ENCODE measurements at places on chromosomes 12 and 14.
A peak's percentile ranks its signal among the peaks of the same experiment; 100 is the strongest.

GRCh38 chr14:89807151-89807550 lies 147.4 kb downstream of the EFCAB11 start:
- no peak for DNase-seq

DNA sequence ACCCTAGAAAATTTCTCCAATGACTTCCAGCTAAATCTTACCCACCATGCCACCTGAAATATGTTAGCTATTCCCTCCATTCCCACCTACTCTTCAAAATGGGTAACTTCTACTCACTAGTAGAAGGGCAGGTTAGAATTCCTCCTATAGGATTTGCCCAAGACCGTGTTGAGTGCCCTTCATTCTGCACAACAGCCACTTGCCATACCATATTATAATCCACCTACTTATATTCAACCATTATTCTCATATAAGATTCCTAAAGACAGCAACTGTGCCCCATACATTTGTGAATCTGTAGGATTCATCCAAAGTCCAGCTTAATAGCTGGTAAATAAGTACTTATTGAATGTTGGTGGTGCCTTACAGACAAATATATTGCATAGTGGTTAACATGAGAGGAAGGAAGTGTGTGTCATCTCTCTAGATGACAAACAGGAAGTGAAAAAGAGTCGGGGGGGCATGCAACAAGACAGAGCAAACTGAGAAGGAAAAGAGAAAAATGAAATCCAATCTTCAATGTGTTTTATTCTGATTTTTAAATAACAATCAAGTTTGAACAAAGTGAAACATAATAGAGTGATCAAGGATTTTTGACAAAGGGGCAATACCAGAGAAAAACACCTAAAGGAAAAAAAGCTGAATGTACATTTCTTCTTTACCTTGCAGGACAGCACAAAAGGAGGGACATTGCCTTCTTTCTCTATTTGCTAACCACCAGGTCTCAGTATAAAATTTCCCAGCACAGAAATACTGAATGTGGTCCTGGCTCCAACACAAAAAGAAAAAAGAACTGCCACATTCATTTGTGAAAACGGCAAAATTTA lies 389.3 kb upstream of the USP15 start:
- no peak for DNase-seq

DNA sequence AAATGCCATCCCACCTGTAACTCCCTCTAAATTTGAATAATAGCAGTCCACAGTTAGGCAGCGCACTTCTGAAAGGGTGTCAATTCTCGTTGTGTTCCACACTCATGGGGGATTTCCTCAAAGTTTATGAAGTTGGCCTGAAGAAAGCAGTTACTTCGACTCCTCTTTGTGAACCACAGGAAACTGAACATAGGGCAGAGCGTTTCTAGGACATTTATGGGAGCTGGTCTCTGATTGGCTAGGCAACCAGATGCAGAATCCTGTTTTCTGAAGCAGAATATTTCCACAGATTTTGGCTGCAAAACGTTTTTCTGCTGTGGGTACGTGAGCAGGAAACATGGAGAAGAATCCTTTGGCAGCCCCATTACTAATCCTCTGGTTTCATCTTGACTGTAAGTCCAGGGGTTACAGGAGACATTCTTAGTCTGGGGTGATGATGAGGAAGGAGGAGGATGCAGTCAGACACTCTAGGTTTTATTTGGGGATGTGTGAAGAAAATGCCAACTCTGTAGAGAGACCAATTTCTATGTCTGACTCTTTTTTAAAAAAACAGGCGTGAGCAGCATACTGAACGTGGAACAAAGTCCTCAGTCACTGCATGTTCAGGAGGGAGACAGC lies 431.5 kb upstream of the OR4E1 start:
- DNase-seq = no peak

- no peak for DNase-seq
Observed at GRCh38 chr12:98217257-98217656, 298.1 kb upstream of the TMPO start.

DNA sequence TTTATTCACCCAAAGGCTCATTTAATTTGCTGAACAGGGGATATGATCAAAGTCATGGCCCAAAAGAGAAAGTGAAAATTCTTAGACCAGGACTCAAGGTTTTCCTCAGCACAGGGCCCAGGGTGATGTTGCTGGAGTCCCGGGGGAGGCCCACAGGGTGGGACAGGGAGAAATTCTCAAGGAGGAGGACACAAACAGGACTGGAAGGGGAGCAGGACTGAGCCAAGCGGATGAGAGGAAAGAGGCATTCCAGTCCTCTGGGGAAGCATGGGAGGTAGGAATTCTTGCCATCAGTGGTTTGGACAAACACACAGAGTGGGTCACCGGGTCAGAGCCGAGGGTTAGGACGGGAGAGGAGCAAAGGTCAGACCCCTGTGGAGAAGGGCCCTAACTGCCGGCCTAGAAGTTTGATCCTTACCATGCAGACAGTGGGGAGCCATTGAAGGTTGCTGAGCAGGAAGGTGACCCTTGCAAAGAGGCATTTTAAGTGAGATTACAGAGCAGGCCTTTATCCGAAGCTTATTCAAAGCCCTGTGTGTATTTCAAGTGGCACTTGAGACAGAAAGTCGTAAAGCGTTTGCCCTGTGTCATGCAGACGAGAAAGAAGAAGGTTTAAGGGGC lies 68.4 kb upstream of the PTGR2 start:
- DNase-seq = no peak

GRCh38 chr14:105933238-105933637 lies 406.9 kb downstream of the TMEM121 start:
- no peak for DNase-seq

GRCh38 chr12:47307680-47308399 lies 228.1 kb upstream of the AMIGO2 start:
- peak; percentile 23 for DNase-seq

GRCh38 chr12:40312982-40313576 lies 88.3 kb downstream of the LRRK2 start:
- DNase-seq = no peak

DNA sequence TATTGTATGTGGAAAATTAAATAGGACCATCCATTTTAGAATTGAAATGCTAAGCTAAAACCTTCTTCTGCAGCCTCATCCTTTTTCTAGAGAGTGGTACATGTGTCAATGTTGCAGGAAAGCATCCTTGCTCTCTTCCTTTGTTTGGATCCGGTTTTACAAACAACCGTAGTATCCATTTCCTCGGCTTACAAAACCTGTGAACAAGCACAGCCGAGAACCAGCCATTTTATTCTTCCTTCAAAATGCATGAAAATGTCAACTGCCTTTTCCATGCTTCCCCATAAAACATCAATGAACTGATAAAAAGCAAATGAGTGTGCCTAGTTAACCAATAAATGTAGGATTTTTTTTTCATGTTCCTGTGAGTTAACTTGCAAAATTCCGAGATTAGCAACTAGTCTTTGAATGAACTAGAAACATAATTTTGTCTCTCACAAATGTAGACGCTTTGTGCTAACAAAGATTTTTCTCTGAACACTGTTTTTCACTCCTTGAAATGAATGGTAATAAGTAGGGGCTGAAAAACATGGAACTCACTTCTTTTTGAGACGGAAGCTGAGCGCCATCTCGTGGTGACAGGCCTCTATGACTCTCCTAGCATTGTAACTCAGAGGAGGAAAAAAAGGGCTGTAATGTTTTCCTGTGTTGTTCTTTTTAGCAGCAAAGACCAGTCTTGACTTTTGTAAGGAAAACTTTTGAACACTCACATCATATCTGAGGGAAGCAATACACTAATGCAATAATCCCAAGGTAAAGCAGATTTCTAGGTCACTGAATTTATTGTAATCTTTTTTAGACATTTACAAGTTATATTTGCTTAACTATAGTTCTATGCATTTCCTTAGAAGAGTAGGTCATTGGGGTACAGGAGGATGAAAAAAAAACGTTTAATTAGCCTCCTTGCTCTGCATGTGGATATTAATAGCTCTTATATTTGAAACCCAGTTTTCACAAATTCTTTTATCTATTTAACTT lies 157.4 kb upstream of the FOXG1 start:
- no peak for DNase-seq

GRCh38 chr12:75704664-75705063 lies 193.3 kb upstream of the KRR1 start:
- no peak for DNase-seq

GRCh38 chr14:22487401-22487800 lies 101.6 kb downstream of the DAD1 start:
- no peak for DNase-seq

- no peak for DNase-seq
Observed at GRCh38 chr12:46300910-46301309, 32.1 kb upstream of the SLC38A1 start.

GRCh38 chr12:52391618-52392002 lies 6.2 kb upstream of the KRT84 start:
- DNase-seq = no peak

GRCh38 chr12:117010693-117011451 lies 88.3 kb downstream of the TESC start:
- DNase-seq = no peak

- no peak for DNase-seq
Observed at GRCh38 chr14:54640506-54640905, 73.6 kb downstream of the SAMD4A start.
